ENCODE measurements at places on chromosomes 6 and 20.

- no peak for DNase-seq
Measured at GRCh38 chr20:61659246-61659993, 406.3 kb downstream of the TAF4 start.

GRCh38 chr6:158789115-158789917 is 29.9 kb downstream of the EZR start:
- DNase-seq: no peak

- DNase-seq: no peak
Measured at GRCh38 chr6:18211338-18211737, 53.0 kb downstream of the DEK start.

- DNase-seq: no peak
Measured at GRCh38 chr6:131640100-131640499, 3.0 kb downstream of the ENPP3 start.

- no peak for DNase-seq
Measured at GRCh38 chr6:79949233-79949632, 1.9 kb upstream of the ELOVL4 start.

GRCh38 chr6:90459225-90459758 is 127.6 kb downstream of the MAP3K7 start:
- no peak for DNase-seq

GRCh38 chr6:100194535-100194934 is 200.5 kb upstream of the MCHR2 start:
- no peak for DNase-seq

- DNase-seq: no peak
Measured at GRCh38 chr6:9205645-9206044, 770.3 kb upstream of the SLC35B3 start.

DNA sequence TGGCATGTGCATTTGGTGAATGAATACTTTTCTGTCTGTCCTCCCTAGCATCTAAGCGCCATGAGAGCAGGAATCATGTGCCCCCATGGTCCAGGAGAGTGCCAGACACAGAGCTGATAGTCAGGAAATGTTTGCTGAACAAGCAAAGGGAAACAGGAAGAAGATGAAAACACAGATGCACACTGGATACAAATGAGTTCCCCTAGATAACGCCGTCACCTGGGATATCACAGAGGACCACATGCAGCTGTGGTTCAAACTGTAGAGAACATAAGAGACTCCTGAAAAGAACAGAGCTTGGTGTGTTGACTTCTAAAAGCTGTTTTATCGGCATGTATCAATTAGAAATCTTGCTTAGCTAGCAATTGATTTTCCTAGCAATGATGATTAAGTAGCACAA is 293.7 kb downstream of the BTBD3 start:
- DNase-seq: no peak

DNA sequence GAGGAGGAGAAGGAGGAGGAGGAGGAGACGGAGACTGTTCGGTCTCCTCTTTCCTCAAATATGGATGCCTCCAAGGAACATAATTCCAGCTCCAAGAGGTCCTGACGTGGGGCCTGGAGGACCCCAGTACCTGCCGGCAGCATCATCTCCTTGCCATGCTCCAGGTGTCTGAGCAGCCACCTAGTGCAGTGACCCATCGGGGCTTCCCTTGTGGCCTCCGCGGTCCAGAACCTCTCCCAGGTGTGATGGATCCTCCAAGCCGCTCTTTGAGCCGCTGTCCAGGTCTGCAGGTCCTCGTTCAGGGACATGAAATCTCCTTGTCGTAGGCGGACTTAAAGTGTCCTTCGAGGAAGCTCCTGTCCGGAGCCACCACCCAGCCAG is 35.8 kb upstream of the HLA-C start:
- DNase-seq: no peak

DNA sequence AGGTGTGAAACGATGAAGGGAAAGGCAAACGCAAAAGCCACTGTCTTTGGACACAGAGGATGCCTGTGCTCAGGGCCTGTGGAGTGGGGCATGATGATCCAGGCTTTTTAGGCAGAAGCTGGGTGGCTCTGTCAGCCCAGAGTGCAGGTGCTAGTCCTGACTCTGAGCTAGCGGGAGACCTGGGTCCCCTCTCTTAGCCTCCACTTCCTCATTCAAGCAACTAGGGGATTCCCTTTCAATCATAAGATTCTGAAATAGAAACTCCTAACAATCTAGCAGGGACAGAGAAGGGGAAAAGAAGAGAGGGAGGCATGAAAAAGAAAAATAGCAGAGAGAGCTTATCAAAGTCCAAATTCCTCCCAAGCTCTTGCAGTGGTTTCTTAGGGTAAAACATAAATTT is 7.6 kb upstream of the HIVEP2 start:
- DNase-seq: no peak
